ENCODE measurements at places on chromosomes 2 and 18. TPM values are rescaled to one million over a fixed set of nuclear protein-coding genes. Genes with fewer than 3 reads are reported as not detected.

- H3K27me3 ChIP-seq, result no peaks in the 10 kb centered on the region
- DNase-seq, result no peak
- no peaks in the 10 kb centered on the region for H3K4me1 ChIP-seq
- no peaks in the 10 kb centered on the region for H3K36me3 ChIP-seq
- H3K27ac ChIP-seq, result no peak overlapping the region
These were observed 152.9 kb upstream of the EPAS1 start for GRCh38 chr2:46144133-46144800.

DNA sequence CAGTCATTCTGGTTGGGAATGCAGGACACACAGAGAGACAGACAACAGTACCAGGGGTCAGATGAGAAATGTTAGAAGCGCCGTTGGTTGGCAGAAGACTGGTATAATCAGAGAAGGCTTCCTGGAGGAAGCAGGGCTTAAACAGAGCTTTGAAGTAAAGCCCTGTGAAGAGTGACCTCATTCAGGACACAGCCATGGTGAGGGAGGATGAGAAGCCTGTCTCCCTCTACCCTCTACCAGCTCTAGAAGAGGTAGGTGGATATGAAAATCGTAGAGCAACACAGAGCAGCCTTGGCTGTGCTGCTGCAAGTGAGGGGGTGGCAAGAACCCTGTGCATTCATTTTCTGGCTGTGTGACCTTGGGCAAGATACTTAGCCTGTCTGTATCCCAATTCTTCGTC lies 14.2 kb downstream of the TET3 start:
- no peaks in the 10 kb centered on the region for H3K27me3 ChIP-seq
- H3K36me3 ChIP-seq, result no peaks in the 10 kb centered on the region
- no peak for DNase-seq
- peaks cover 3% of the 10 kb centered on the region for H3K4me1 ChIP-seq

GRCh38 chr18:76456018-76456750 lies 38.9 kb downstream of the ZNF516 start:
- no peak overlapping the region for H3K27ac ChIP-seq
- H3K4me1 ChIP-seq, result peaks cover 6% of the 10 kb centered on the region
- no peaks in the 10 kb centered on the region for H3K36me3 ChIP-seq
- no peak overlapping the region for H3K4me3 ChIP-seq
- no peak for DNase-seq

GRCh38 chr2:152363936-152364335 lies 29.0 kb downstream of the FMNL2 start:
- DNase-seq, result no peak
- H3K36me3 ChIP-seq, result no peaks in the 10 kb centered on the region
- H3K27me3 ChIP-seq, result no peaks in the 10 kb centered on the region
- no peak overlapping the region for H3K4me3 ChIP-seq
- H3K27ac ChIP-seq, result no peak overlapping the region

DNA sequence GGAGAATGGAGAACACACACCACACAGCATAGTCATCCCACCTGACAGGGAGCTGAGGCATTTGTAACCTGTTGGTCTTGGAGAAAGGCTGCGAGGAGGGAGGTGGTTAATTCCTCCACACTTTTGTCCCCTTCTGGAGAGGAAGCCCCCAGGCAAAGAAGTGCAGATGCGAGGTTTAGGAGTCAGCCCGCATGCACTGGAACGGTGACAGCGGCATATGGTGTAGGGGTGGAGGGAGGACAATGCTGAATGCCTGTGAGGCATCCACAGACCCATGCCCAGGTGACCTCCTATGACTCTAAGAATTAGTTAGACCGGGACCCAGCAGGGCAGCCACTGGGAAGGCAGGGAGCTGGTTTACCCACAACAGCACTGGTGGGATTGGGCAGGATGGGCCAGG lies 12.2 kb downstream of the SPATA3 start:
- no peaks in the 10 kb centered on the region for H3K36me3 ChIP-seq
- no peaks in the 10 kb centered on the region for H3K4me1 ChIP-seq
- H3K4me3 ChIP-seq, result no peak overlapping the region
- H3K27ac ChIP-seq, result no peak overlapping the region
- DNase-seq, result no peak

Gene VIL1
- not detected for total RNA-seq

Gene MYO3B
- not detected for total RNA-seq

DNA sequence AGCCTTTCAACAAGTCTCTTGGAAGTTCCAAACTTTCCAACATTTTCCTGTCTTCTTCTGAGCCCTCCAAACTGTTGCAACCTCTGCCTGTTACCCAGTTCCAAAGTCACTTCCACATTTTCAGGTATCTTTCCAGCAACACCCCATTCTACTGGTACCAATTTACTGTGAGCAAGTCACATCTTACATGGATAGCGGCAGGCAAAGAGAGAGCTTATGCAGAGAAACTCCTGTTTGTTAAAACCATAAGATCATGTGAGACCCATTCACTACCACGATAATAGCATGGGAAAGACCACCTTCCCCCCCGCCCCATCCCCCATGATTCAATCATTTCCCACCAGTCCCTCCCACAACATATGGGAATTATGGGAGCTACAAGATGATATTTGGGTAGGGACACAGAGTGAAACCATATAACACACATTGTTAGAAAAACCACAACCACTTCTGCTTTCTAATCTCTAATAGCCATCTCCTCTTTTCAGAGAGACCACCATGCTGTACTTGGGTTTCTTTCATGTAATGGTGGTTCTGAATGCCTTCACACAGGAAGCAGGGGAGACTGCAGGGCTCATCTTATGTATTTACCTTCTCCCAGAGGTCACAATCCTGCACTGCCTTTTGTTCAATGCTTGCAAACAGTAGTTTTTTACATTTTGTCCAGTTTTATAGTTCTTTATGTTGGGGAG lies 46.0 kb upstream of the CALCRL start:
- no peak for DNase-seq
- no peaks in the 10 kb centered on the region for H3K27me3 ChIP-seq
- H3K4me3 ChIP-seq, result no peak overlapping the region
- no peaks in the 10 kb centered on the region for H3K36me3 ChIP-seq
- H3K27ac ChIP-seq, result no peak overlapping the region
- H3K4me1 ChIP-seq, result peaks cover 2% of the 10 kb centered on the region

Gene LYPD6
- total RNA-seq, result 0.27 TPM

DNA sequence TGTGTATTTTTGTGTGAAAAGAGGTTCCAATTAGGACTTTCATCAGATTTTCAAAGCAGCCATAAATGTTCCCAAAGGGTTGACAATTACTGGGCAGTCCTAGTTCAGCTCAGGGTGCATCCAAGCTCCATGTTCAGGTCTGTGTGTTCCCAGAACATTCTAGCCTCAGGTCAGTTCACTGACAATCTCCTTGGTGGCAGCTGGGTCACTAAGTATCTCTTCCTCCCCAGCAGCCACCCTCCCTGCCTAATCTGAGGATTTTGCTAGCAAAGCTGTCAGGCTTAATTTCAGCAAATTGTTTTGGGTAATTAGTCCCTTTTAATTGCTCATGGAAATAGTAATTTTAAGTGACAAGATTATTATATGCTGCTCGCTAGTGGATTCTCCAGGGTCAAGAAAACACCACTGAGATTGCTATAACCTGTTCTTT lies 29.8 kb downstream of the UPP2 start:
- no peak overlapping the region for H3K4me3 ChIP-seq
- no peaks in the 10 kb centered on the region for H3K36me3 ChIP-seq
- no peaks in the 10 kb centered on the region for H3K27me3 ChIP-seq
- no peaks in the 10 kb centered on the region for H3K4me1 ChIP-seq
- DNase-seq, result no peak

- no peak overlapping the region for H3K4me3 ChIP-seq
- no peaks in the 10 kb centered on the region for H3K4me1 ChIP-seq
- no peaks in the 10 kb centered on the region for H3K36me3 ChIP-seq
- no peak for DNase-seq
These were observed 5.3 kb downstream of the SAG start for GRCh38 chr2:233312874-233313273.

GRCh38 chr2:96668771-96669170 lies 26.2 kb downstream of the FER1L5 start:
- H3K36me3 ChIP-seq, result no peaks in the 10 kb centered on the region
- peaks cover 13% of the 10 kb centered on the region for H3K4me1 ChIP-seq
- DNase-seq, result no peak
- no peaks in the 10 kb centered on the region for H3K27me3 ChIP-seq
- no peak overlapping the region for H3K4me3 ChIP-seq

GRCh38 chr18:48249854-48250253 lies 159.3 kb downstream of the ZBTB7C start:
- DNase-seq, result no peak
- H3K36me3 ChIP-seq, result no peaks in the 10 kb centered on the region
- H3K4me3 ChIP-seq, result no peak overlapping the region
- H3K27me3 ChIP-seq, result no peaks in the 10 kb centered on the region
- no peak overlapping the region for H3K27ac ChIP-seq

DNA sequence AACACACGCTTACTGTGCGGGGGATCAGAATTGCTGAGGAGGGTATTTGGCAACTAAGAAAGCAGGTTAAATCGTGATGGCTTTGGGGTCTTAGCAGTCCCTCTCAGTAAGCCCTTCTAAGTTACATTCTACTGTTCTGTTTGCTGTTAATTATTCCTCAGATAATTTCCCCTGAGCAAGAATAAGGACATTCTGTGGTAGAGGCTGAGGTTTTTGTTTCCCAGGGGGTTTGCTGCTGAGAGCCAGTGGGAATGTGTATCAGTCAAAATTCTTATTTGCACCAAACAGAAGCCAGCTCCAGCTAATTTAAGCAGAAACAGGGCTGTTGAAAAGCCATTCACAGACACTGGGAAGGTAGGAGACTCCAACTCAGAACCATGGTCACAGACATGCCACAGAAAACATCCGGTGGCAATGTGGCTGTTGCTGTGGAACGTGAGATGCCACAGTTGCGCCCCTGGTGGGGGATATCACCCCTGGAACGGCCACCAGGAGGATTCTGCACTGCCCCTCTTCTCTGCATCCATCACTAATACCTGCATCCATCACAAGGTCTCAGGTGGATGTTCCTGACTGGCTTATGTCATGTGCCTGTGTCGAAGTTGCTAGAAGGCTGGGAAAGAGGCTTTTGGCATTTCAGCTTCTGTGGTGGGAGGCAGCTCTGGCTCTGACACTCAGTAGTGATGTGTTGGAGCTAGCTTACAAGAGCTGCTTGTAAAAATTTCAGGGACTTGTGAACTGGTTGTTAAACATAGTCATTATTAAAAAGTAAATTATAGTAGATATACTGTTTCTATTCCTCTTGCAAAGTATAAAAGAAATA lies 23.2 kb downstream of the SLC4A3 start:
- H3K27ac ChIP-seq, result no peak overlapping the region
- no peaks in the 10 kb centered on the region for H3K27me3 ChIP-seq
- H3K4me3 ChIP-seq, result no peak overlapping the region
- DNase-seq, result no peak
- H3K36me3 ChIP-seq, result no peaks in the 10 kb centered on the region

Gene SERPINB7
- total RNA-seq, result not detected

Gene CRYGD
- not detected for total RNA-seq

DNA sequence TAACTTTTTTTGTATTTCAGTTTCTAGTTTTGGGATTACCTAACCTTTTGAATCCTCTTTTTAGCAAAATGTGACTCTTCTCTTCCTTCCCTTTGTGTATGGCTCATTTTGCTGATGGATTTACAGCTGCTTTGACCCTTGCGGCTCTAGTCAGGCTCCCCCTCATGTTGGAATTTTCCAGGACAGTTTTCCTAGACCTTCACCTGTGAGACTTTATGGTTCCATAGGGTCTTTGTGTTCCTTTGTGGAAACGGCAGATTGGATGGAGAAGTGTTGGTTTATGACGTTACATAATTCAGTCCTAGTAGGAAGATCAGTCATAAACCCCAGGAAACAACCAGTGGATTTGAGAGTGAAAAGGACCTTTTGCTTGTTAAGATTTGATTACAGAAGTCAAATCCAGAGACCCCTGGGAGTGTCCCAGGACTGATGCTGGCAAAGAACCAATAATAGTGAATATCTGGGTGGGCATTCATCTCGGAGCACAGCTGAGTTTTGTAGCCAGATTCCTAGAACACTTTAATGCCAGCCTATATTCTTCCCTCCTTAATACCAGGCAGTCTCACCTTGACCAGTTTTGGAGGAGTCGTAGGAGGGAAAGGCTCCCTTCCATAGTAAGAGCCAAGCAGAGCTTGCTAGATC lies 42.7 kb downstream of the SOCS6 start:
- H3K4me3 ChIP-seq, result no peak overlapping the region
- H3K27ac ChIP-seq, result no peak overlapping the region
- H3K4me1 ChIP-seq, result peaks cover 33% of the 10 kb centered on the region
- no peaks in the 10 kb centered on the region for H3K36me3 ChIP-seq
- H3K27me3 ChIP-seq, result no peaks in the 10 kb centered on the region

- DNase-seq, result no peak
- no peak overlapping the region for H3K27ac ChIP-seq
- H3K27me3 ChIP-seq, result no peaks in the 10 kb centered on the region
- H3K4me1 ChIP-seq, result peaks cover 16% of the 10 kb centered on the region
These were observed 52.1 kb downstream of the SLC38A11 start for GRCh38 chr2:164903204-164903603.

GRCh38 chr2:209383212-209383611 lies 40.6 kb upstream of the MAP2 start:
- H3K36me3 ChIP-seq, result no peaks in the 10 kb centered on the region
- no peak overlapping the region for H3K27ac ChIP-seq
- no peaks in the 10 kb centered on the region for H3K4me1 ChIP-seq
- no peaks in the 10 kb centered on the region for H3K27me3 ChIP-seq
- no peak for DNase-seq

Gene DIPK1C
- not detected for total RNA-seq

DNA sequence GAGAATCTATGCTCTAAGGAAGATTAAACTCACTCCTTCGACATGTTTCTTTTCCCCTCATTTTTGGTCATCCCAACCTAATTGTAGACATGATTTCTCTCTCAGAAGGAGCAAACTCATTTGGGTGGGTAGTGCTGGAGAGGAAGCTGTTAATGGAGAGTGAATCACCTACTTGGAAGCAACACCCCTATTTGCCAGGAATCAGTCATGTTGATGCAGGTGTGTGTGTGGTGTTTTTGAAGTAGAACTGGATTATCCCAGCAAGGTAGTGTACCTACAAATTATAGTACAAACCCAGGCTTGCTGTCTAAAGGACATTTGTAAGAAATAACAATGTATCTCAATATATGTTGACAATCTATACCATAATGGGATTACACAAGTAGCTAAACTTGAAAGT lies 186.4 kb downstream of the EPHA4 start:
- H3K27ac ChIP-seq, result no peak overlapping the region
- no peaks in the 10 kb centered on the region for H3K27me3 ChIP-seq
- DNase-seq, result no peak
- H3K36me3 ChIP-seq, result no peaks in the 10 kb centered on the region
- H3K4me1 ChIP-seq, result no peaks in the 10 kb centered on the region

GRCh38 chr18:74514860-74515495 lies 18.8 kb downstream of the CNDP2 start:
- peaks cover 57% of the 10 kb centered on the region for H3K36me3 ChIP-seq
- H3K27me3 ChIP-seq, result no peaks in the 10 kb centered on the region
- H3K27ac ChIP-seq, result no peak overlapping the region
- H3K4me3 ChIP-seq, result no peak overlapping the region
- DNase-seq, result no peak

Gene MEIS1
- 29.4 TPM for total RNA-seq

Gene EVX2
- not detected for total RNA-seq

Gene EFHD1
- 211 TPM for total RNA-seq

Gene POLR1A
- total RNA-seq, result 19.0 TPM

Gene LRP2
- 0.07 TPM for total RNA-seq

Gene TTC32
- total RNA-seq, result 11.9 TPM

Gene NOL4
- not detected for total RNA-seq

GRCh38 chr2:150160058-150160457 lies 327.4 kb downstream of the RND3 start:
- no peak overlapping the region for H3K27ac ChIP-seq
- no peak for DNase-seq
- no peaks in the 10 kb centered on the region for H3K27me3 ChIP-seq
